IMR-90 (cell line): ENCODE measurements at places on chromosomes 6 and 20. TPM values are rescaled to one million over a fixed set of nuclear protein-coding genes. Genes with fewer than 3 reads are reported as not detected.
A peak's percentile ranks its signal among the peaks of the same experiment; 100 is the strongest.

BAG2 gene
- total RNA-seq: 10.0 and 19.2 TPM in 2 replicates

DNA sequence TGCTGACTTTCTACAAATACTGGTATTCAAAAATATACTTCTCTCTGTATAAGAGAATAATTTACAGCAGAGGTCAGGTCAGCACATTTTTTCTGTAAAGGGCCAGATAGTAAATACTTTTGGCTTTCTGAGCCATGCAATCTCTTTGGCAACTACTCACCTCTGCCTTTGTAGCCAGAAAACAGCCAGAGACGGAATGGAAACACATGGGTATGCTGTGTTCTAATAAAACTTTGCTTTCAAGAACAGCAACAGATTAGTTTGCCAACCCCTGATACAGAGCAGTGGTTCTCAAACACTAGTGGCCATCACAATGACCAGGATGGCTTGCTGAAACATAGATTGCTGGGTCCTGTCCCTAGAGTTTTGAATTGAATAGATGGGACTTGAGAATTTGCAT lies 46.3 kb downstream of the SYCP2L start:
- no peak overlapping the region for H3K27ac ChIP-seq
- DNase-seq: no peak
- no peak overlapping the region for H3K4me3 ChIP-seq
- H3K36me3 ChIP-seq: no peaks in the 10 kb centered on the region

- H3K27me3 ChIP-seq: peaks cover 3% of the 10 kb centered on the region; the same call in 1 of the 2 replicates
- no peaks in the 10 kb centered on the region for H3K36me3 ChIP-seq
- no peak for DNase-seq
- peaks cover 3% of the 10 kb centered on the region; the same call in 1 of the 2 replicates for H3K4me1 ChIP-seq
- H3K27ac ChIP-seq: no peak overlapping the region
Observed at GRCh38 chr6:70396796-70397729, 16.2 kb upstream of the FAM135A start.

DNA sequence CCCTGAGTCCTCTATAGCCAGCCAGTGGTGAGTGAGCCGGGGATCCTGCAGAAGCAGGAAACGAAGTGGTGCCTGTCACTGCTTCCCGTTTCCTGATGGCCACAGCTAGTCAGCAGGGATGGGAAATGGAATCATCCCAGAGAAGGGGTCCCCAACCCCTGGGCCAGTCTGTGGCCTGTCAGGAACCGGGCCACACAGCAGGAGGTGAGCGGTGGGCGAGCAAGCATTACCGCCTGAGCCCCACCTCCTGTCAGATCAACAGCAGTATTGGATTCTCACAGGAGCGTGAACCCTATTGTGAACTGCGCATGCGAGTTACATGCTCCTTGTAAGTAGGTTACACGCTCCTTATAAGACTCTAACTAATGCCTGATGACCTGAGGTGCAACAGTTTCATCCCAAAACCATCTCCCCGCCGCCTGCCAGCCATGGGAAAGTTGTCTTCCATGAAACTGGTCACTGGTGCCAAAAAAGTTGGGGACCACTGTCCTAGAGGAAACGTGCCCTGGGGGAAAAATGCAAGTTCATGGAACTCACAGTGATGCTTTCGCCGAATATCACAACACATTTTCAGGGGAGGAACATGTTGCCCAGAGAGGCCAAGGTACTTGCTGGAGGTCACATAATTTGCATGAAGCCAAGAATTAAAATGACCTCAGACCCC lies 113.8 kb downstream of the JPH2 start:
- no peaks in the 10 kb centered on the region for H3K27me3 ChIP-seq
- no peak overlapping the region for H3K27ac ChIP-seq
- H3K4me3 ChIP-seq: no peak overlapping the region
- H3K36me3 ChIP-seq: peaks cover 2% of the 10 kb centered on the region; the same call in 1 of the 2 replicates
- DNase-seq: no peak
- H3K4me1 ChIP-seq: peaks cover 4% of the 10 kb centered on the region

DNA sequence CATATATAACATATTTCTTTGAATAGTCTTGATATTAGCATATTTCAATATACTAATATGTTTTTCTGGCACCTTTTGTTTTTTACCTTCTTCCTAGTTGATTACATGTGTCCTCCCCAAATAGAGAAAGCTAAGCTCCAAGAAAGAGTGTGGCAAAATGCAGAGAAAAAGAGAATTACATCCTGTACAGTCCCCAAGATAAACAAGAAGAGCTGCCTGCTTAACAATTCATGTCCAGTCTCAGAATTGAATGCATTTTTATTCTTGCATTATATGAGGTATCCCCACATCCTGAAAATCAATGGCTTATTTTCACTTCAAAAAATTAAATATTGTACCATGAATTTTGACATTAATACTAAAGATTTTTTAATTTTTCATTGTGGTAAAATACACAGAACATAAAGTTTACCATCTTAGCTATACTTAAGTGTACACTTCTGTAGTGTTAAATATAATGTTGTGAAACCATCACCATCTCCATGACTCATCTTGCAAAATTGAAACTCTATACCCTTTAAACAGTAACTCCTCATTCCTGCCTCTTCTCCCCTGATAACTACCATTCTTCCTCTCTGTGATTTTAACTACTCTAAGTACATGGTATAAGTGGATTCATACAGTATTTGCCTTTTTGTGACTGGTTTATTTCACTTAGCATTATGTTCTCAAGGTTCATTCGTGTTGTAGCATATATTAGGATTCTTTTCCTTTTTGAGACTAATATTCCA lies 490.3 kb downstream of the COL12A1 start:
- H3K36me3 ChIP-seq: no peaks in the 10 kb centered on the region
- H3K4me1 ChIP-seq: peaks cover 1% of the 10 kb centered on the region; the same call in 1 of the 2 replicates
- no peaks in the 10 kb centered on the region for H3K27me3 ChIP-seq
- DNase-seq: peak; percentile 79
- no peak overlapping the region; the same call in 1 of the 2 replicates for H3K27ac ChIP-seq
- no peak overlapping the region for H3K4me3 ChIP-seq

DNA sequence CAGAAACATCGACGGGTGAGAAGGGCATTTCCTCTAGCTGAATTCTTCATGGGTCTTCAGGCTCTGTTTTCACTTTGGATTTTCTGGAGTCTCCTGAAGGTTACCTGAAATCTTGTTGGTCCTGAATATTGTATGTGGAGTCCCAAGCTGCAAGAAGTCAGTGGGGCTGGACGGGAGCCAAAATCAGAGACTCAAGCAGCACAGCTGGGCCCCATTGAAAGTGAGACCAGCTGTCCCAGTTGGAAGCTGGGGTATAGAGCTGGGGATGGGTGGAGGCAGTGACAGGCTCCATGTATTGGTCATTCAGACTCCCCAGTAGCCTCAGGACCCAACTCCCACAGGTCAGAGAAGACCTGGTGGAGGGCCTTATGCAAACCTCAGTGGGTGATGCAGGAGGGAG lies 111.3 kb upstream of the MLN start:
- peaks cover 67% of the 10 kb centered on the region for H3K27me3 ChIP-seq
- H3K36me3 ChIP-seq: no peaks in the 10 kb centered on the region
- no peak overlapping the region for H3K4me3 ChIP-seq
- DNase-seq: no peak
- H3K27ac ChIP-seq: no peak overlapping the region
- no peaks in the 10 kb centered on the region for H3K4me1 ChIP-seq

DNA sequence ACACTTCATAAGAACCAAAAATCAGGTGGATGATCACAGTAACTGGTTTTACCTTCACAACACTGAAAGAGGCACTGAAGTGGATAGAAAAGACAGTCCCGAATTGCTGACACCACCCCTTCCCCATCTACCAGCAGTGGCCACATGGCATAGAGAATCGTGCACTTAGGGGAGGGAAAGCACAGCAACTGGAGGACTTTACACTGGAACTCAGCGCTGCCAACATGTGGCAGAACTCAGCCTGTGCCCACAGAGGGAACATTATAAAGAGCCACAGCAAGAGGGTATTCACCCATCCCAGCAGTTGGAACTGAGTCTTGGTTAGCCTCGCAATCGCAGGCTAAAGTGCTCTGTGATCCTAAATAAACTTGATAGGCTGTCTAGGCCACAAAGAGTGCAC lies 6.5 kb upstream of the KIAA1586 start:
- H3K27me3 ChIP-seq: peaks cover 4% of the 10 kb centered on the region
- no peak overlapping the region for H3K27ac ChIP-seq
- H3K4me3 ChIP-seq: no peak overlapping the region
- no peak for DNase-seq
- H3K4me1 ChIP-seq: no peaks in the 10 kb centered on the region
- H3K36me3 ChIP-seq: no peaks in the 10 kb centered on the region

DNA sequence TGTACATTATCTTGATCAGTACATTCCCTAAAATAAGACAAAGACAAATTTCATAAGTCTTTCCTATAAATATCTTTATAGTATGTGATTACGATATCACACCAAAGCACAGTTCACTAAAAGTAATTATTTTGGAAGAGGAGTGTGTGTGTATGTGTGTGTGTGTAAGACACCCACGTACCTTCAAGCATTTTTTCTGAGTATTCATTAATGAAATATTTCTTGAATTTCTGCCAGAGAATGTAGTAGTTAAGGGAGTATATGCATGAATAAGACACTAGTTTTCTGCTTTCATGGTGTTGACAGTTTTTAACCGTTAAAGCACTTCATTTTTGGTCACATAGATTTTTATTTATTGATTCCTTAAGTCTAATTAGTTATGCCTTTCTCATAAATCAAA lies 36.8 kb downstream of the MANEA start:
- H3K4me1 ChIP-seq: no peaks in the 10 kb centered on the region
- H3K36me3 ChIP-seq: no peaks in the 10 kb centered on the region
- H3K27me3 ChIP-seq: no peaks in the 10 kb centered on the region

SRXN1 gene
- 63.0 and 71.2 TPM in 2 replicates for total RNA-seq

DCBLD1 gene
- total RNA-seq: 27.8 and 30.0 TPM in 2 replicates

LAMA2 gene
- total RNA-seq: 12.5 and 13.3 TPM in 2 replicates

UNC5CL gene
- not detected in 2 replicates for total RNA-seq

GRCh38 chr6:74657011-74657410 lies 548.8 kb downstream of the COL12A1 start:
- H3K36me3 ChIP-seq: no peaks in the 10 kb centered on the region
- no peak overlapping the region for H3K4me3 ChIP-seq
- H3K27me3 ChIP-seq: no peaks in the 10 kb centered on the region
- H3K4me1 ChIP-seq: no peaks in the 10 kb centered on the region
- H3K27ac ChIP-seq: no peak overlapping the region
- DNase-seq: no peak

DNA sequence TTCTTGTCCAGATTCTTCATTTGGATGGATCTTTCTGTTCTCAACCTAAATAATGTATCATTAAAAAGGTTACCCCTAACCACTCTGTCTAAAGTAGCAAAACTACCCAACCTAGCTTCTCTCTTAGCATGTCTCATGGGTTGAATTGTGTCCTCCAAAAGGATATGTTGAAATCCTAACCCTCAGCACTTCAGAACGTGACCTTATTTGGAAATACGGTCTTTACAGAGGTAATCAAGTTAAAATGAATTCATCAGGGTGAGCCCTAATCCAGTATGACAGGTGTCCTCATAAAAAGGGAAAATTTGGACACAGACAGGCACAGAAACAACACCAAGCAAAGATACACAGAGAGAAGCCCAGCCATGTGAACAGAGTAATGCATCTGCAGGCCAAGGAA lies 6.1 kb upstream of the FRK start:
- no peaks in the 10 kb centered on the region for H3K27me3 ChIP-seq
- no peak for DNase-seq
- H3K4me1 ChIP-seq: peaks cover 2% of the 10 kb centered on the region; the same call in 1 of the 2 replicates
- no peak overlapping the region for H3K27ac ChIP-seq
- no peaks in the 10 kb centered on the region for H3K36me3 ChIP-seq

GRCh38 chr6:70270287-70271005 lies 32.4 kb downstream of the COL9A1 start:
- no peaks in the 10 kb centered on the region for H3K27me3 ChIP-seq
- no peaks in the 10 kb centered on the region for H3K36me3 ChIP-seq

CST5 gene
- not detected in 2 replicates for total RNA-seq

CRISP3 gene
- total RNA-seq: not detected in 2 replicates

- peak; percentile 80 for DNase-seq
- H3K4me1 ChIP-seq: peaks cover 11% of the 10 kb centered on the region
- H3K36me3 ChIP-seq: peaks cover 2% of the 10 kb centered on the region
Observed at GRCh38 chr20:41030531-41031242, 2.1 kb downstream of the TOP1 start.

ANGPT4 gene
- total RNA-seq: not detected in 2 replicates

DNA sequence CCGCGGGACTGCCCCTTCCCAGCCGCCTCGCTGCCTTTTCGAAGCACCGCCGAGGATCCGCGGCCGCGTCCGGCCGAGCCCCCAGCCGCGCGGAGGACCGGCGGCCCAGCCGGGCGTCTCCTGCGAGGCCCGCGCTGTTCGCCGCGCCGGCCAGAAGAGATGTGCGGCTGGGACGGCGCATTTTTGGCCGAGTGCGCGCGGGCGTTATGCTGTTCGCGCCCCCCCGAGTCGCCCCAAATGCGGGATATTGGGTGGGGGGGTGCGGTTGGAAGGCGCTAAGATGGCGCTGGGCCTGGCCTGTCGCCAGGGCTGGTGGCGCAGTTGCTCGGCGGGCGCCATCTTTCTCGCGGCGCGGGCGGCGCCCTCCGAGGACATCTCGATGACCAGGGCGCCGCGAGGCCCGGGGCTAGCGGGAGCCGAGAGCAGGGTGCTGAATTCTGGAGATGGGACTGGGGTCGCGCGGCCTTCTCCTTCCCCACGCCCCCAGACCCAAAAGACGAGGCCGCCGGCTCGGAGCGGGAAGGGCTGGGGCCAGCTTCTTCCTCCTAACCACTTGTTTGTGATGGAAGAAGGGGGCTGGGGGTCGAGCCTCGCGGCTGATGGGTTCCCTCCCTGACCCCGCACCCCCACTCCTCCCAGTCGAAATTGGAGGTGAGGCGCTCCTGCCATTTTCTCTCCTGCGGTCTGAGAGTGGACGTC lies 1.5 kb downstream of the BICRAL start:
- no peaks in the 10 kb centered on the region for H3K27me3 ChIP-seq
- peak; percentile 59 for DNase-seq
- peaks cover 2% of the 10 kb centered on the region; the same call in 1 of the 2 replicates for H3K36me3 ChIP-seq
- H3K27ac ChIP-seq: peak overlapping the region; percentile 98
- peak overlapping the region; percentile 96 for H3K4me3 ChIP-seq

ACSS1 gene
- 0.56 and 0.72 TPM in 2 replicates for total RNA-seq

DNA sequence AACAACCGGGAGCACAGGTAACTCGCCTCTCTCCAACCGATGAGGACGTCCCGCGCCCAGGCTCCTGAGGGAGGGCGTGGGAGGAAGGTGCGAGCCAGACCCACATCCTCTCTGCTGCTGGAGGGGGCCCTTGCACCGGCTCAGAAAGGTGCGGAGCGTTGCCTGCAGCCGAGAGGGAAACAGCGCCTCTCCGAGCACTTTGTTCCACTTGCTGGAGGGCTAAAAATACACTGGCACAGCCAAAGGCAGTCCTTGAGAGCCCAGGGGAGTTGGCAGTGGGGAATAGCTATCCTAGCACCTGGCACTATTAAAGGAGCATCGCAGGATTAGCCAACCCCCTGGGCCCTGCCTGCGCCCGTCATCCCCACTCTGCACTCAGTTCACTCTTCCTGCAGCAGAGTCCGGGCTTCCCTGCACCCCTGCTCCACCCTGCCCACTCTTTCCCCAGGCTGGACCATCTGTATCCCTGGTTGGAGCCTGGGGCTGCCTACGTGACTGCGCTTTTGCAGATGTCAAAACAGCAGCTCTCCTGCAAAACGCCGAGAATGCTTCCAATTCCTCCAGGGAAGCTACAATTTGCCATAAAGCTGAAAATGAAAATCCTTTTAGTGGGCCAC lies 108.9 kb downstream of the SNX5 start:
- DNase-seq: no peak
- no peaks in the 10 kb centered on the region for H3K36me3 ChIP-seq
- peaks cover 3% of the 10 kb centered on the region for H3K27me3 ChIP-seq
- H3K4me3 ChIP-seq: no peak overlapping the region
- H3K27ac ChIP-seq: no peak overlapping the region

GRCh38 chr20:46351357-46352058 lies 43.2 kb upstream of the CDH22 start:
- H3K4me1 ChIP-seq: peaks cover 12% of the 10 kb centered on the region
- no peak for DNase-seq
- H3K27me3 ChIP-seq: no peaks in the 10 kb centered on the region
- H3K36me3 ChIP-seq: peaks cover 19% of the 10 kb centered on the region; the same call in 1 of the 2 replicates
- H3K4me3 ChIP-seq: no peak overlapping the region
